ENCODE measurements at places on chromosomes 4 and X.

- DNase-seq: no peak
Observed at GRCh38 chr4:79015411-79015810, 76.2 kb upstream of the PAQR3 start.

- DNase-seq: no peak
Observed at GRCh38 chrX:12489341-12489740, 301.9 kb upstream of the PRPS2 start.

DNA sequence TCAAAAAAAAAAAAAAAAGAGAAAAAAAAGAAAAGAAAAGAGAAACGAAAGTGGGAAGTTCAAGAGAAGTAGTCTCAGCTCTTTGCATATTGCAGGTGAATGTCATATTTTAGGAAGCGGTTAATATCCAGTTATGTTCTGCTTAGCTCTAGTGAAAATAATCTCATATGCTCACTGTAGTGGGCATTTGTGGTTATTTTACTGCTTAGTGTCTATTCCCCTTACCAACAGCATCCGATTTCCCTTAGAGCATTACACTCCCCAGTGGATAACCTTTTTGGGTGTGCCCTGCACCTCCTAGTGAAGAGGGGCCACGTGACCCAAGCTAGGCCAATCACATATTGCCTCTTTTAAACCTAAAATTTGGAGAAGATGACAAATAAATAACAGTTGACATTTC lies 111.2 kb upstream of the ZNF827 start:
- no peak for DNase-seq

DNA sequence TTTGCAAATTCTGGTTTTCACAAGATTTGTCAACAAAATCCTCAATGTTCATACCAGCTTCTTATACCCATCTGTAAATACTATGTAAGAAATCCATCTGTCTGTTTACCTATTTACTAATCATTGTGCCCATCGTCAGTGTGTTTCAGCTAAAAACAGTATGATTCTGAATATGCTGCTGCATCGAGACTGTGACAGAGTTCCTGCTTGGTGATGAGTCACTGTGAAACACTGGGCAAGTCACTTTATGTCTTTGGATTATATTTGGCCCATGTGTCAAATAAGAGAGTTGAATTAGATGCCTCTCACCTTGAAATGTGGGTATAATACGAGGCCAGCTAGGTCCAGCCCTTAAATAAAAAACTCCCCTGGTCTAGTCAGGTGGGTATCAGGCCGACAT lies 79.3 kb downstream of the CBLL2 start:
- no peak for DNase-seq

DNA sequence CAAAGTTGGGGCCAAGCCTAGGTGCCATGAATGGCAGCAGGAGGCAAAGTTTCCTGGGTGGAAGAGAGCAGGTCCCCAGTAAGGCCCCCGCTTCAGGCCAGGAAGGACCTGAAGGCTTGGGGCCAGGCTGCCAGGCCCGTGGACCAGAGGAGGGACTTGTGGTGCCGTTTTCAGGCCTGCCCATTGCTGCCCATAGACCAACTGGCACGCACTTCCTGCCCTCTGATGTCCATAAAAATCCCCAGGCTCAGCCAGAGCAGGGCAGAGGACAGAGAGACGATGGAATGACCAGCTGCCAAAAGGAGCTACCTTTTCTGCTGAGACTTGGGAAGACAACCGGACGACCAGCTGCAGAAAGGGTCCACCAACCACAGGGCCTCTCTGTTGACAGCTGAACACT lies 1205.5 kb downstream of the ARAP2 start:
- DNase-seq: no peak

- DNase-seq: peak; percentile 70
Observed at GRCh38 chr4:77308843-77309242, 151.8 kb downstream of the CCNG2 start.

DNA sequence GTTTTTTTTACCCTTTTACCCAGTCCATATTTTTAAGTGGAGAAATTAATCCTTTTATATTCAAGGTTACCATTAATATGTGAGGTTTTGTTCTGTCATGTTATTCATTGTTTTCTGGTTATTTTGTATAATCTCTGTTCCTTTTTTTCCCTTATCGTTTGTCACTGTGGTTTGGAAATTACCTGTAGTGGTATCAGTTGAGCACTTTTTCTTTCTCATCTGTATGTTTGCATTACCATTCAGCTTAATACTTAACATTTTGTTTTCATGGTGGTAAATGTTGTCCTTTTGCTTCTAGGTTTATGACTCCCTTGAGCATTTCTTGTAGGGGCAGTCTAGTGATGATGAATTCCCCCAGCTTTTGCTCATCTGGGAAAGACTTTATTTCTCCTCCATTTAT lies 6.6 kb downstream of the ETDC start:
- no peak for DNase-seq

DNA sequence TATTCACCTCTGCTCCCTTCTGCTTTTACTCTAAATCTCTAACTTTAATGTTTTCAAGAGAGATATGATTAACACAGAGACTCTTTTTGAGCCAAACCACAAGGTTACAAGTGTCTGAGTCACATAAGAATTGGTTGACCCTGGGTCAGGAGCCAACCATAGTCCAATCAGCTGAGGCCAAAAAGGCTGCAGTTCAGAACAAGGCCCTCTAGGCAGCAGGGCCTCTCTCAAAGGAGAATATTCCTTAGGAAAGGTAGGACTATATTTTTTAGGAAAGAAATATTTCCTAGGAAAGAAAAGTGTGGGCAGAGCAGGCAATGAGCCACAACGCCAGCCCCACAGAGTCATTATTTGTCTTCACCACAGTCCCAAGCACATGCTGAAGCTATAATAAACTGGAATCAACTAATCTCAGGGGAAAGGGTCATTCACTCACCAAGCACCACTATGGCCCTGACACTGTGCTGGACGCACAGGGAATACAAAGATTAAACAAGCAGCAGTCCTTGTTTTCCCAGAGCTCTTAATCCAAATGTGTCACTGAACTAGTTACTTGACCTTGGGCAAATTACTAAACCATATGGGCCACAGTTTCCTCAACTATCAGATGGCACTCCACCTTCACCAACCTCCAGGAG lies 2.2 kb downstream of the ATP8A1 start:
- no peak for DNase-seq

GRCh38 chrX:140526171-140526570 lies 21.3 kb upstream of the SOX3 start:
- no peak for DNase-seq

DNA sequence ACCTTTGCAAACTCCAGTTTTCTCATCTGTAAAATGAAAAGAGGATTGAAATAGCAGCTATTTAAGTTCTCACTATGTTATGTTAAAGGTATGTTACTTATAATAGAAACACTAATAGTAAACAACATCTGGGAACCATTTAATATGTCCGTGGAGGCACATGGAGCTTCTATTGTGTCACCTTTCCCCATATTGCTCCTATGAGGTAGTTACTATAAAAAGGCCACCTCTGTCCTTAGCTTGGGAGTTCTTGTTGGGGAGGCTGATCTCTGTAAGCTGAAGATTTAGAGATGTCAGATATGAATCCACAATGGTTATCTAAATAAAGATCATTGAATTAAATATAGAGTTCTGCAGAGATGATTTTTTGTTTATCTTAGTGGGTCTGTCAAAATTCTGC lies 125.2 kb downstream of the FHIP1A start:
- no peak for DNase-seq

- DNase-seq: no peak
Observed at GRCh38 chrX:68935362-68935761, 106.5 kb downstream of the EFNB1 start.

DNA sequence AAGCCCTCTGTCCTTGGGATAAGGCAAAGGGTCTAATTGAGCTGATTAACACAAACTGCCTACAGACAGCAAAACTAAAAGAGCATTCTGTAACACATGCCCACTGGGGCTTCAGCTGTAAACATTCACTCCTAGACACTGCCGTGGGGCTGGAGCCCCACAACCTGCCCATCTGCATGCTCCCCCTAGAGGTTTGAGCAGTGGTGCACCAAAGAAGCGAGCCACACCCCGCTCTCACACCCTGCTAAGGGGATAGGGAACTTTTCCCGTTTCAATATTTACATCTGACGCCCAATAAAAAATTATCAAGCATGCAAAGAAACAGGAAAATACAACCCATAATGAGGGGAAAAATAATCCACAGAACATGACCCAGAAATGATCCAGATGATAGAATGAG lies 46.9 kb upstream of the HSD17B10 start:
- peak; percentile 8 for DNase-seq

DNA sequence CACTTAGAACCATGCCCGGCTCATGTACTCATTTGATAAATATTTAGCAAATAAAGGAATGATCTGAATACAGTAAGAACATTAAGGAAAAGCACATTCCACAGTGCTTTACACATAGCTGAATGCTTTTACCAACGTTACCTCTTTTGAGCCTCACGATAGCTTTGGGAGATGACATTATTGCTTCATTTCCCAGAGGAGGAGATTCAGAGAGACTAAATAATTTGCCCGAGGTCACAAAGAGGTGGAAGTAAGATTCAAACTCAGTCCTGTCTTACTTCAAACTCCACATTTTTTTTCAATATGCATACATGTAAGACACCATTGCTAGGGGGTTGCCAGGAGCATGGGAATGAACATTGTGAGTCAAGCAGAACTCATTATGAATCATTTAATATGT lies 538.5 kb downstream of the BCOR start:
- no peak for DNase-seq

DNA sequence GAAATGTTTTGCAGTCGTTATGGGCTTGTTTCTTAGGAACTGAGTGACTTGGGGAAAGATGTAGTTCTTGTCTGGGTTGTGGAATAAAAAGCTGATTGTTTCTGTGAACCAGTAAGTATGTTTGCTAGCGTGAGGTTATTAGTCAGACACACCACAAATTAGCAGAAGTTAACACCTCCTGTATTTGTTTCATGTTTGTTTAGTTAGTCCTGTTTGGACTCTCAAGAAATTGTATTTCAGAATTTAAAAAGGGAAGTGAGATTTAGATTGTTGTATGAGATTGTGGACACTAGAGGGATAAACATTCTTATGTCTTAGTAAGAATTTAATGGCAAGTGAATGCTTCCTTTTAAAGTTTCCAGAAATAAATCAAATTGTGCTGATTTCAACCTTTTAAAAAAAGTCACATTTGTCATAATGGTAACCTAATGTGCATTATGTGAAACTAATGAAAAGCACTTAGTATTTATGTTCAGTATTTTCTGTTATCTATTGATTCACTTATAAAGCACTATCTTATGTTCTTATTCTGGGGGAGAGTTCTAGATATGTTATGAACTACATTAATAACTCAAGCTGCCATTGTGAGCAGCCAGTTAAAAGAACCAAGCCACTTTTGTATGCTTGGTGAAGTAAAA lies 25.6 kb downstream of the ATP10D start:
- DNase-seq: no peak
